COR-L47 (cell line): ENCODE measurements at places on chromosomes 6 and 20.

DNA sequence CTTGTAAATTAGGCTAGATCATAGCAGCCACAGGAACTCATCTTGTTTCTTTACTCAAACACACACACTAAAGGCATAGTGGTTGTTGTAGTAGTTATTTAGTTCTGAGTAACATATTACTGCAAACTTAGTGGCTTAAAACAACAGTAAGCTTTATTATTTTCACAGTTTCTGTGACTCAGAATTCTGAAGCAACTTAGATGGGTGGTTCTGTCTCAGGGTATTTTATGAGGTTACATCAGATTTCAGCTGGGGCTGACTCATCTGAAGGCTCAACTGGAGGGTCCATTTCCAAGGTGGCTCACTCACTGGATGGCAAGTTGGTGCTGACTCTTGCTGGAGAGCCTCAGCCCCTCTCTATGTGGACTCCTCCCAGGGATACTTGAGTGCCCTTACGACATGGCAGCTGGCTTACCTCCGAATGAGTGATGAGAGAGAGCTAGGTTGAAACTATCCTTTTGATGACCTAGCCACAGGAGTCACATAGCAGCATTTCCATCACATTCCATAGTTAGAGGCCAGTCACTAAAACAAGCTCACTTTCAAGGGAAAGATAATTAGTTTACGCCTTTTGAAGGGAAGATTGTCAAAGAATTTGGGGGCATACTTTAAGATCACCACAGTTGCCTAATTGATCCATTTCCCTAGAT is 136.5 kb upstream of the PRND start:
- DNase-seq = no peak

GRCh38 chr20:21259346-21259745 is 43.8 kb upstream of the XRN2 start:
- no peak for DNase-seq

GRCh38 chr20:49698477-49698876 is 15.2 kb downstream of the B4GALT5 start:
- no peak for DNase-seq

GRCh38 chr20:62918147-62918546 is 8.2 kb downstream of the DIDO1 start:
- no peak for DNase-seq

DNA sequence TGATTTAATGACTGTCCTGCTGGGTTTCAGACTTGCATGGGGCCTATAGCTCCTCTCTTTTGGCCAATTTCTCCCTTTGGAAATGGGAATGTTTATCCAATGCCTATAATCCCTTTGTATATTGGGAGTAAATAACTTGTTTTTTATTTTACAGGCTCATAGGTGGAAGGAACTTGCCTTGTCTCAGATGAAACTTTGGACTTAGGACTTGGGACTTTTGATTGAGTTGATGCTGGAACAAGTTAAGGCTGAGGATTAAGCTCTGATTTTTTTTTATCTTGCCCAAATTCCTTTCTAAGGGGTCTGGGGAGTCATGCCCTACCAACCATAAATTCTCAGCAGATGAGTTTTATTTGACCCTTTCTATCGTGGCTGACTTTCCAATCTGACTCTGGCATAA is 23.5 kb downstream of the WDR27 start:
- no peak for DNase-seq

GRCh38 chr20:6660441-6660840 is 107.0 kb upstream of the BMP2 start:
- no peak for DNase-seq

DNA sequence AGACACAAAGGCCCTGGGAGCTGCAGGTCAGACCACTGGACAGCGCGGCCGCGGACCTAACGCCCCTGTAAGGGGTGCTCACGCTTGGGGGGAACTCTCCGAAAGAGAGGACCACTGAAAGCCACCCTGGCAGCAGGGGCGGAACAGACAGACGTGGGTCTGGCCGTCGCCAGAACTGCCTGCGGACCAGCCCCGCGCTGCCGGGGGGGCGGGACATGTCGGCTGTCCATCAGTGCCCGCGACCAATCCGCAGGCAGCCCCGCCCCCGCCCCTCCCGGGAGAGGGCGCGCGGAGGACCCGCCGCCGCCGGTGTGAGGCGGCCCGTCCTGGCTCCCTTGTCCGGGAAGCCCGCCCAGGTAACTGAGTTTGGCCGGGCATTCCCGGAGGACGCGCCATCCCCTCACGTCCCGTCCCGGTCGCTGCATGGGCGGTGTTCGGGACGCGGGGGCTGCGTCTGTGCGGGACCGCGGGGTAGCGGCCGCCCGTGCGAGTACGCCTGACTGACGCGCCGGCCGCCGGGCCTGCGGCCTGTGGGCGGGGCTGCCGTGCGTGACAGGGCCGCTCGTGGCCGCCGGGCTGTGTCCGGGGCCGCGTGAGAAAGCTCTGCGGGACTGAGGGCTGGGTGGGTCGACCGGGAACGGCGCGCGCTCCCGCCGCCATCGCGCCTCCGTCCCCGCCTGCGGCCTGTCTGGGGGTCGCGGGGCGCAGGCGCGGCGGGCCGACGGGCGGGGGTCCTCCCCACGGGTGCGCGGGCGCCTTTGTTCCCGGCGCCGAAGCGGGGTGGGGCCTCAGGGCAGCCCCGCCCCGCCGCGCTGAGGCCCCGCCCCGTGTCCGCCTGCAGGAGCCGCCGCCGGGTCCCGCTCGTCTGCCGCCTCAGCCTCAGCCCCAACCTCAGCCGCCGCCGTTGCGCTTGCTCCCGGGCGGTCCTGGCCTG is at the start of gene PLCG1:
Gene PLCG1 (plus strand): TSS at position 864 of the 934 bp plus-strand sequence. CDS start 99 bp downstream, outside the sequence.
- peak; percentile 80 for DNase-seq

- no peak for DNase-seq
Observed at GRCh38 chr6:108585921-108586536, 25.3 kb downstream of the FOXO3 start.

DNA sequence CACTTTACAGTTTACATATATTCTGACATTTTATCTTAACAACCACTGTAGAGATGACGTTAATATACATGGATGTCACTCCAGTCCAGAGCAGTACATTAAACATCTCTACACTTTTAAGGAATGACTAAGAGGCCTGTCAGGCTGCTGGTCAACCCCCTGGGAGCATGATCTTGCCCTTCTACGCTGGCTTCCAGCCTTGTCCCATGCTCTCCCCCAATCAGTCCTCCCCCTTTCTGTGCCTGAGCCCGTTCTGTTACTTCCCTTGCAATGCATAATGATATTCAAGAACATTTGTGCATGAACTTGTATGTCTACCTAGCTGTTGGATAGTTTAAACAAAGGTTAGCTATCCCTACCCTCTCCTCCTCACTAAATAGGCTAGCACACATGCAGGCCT is 40.5 kb upstream of the PLCB4 start:
- no peak for DNase-seq

DNA sequence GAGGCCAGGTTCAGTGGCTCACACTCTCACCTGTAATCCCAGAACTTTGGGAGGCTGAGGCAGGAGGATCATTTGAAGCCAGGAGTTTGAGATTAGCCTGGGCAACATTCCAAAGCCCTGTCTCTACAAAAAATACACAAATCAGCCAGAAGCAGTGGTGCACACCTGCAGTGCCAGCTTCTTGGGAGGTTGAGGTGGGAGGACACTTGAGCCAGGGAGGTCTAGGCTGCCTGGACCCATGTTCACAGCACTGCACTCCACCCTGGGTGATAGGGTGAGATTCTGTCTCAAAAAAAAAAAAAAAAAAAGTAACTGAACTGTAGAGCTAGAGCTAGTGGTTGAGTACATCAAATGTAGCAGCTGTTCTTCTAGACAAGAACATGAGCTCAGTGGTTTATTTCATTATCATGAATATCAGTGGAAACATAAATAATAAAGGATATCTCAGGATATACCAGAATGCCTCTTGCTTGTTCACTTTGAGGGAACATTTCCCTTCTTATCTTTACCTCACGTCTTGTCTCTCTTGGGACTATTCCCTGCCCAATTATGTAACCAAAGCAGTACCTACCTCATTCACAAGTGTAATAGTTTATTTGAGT is 17.6 kb downstream of the NANP start:
- DNase-seq = no peak

GRCh38 chr6:35842381-35842780 is 37.2 kb downstream of the LHFPL5 start:
- DNase-seq = no peak

- DNase-seq = no peak
Observed at GRCh38 chr6:101613556-101613955, 220.0 kb downstream of the GRIK2 start.

DNA sequence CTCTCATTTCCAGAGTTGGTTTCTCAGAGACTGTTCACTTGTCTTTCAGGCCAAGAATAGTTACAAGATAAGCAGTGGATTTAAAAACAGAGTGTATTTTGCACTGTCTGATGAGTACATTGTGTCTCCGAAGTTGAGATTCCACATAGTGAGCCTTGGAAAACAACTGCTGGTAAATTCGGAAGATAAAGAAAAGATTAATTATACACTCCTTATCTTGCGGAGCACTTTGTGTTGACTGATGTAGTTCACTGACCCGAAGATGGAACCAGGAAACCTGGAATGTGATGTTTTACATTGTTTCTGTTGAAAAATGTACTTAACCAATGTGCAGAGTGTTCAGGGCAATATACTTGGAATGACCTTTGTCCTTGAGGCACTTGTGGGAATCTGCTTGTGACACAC is 51.0 kb downstream of the ANKS1A start:
- no peak for DNase-seq

DNA sequence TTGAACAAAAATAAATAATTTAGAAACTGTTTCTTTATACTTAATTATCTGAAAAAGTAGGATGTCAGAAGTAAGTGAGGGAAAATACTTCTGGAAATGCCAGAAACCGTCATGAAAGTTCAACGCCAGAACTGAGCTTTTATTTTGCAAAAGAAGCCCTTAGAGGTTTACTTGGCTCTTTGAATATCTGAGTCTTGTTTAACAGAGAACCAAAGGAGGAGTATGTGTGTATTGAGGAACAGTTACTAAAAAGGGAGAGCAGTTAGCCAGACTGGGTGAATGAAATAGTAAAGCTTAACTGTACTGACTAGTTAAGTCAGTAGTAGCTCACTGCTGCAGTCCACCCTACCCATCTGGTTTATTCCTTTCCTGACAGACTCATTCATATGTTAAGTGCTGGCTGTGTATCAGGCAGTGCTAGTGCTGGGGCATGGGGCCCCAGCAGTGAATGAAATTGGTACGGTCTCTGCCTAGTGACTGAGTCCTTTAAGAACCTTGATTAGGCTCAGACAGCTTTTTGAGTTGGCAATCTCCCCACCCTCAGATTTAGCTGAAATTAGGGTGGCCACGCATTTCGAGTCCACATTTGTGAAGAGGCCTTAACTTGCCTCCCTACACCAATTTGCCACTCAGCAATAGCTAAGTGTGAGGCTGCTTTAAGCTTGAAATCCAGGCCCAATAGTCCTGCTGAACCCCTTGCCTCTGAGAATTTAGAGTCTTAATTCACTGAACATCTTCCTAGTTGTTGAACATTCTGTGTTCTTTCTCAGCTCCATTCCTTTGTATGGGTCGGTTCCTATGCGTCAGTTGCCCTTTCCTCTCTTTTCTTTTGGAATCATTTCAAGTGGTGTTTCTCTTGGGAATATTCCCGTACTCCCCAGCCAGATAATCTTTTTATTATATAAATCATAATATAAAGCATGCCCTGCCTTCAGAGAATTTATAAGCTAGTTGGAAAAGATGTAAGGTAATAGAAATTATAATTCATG is 20.2 kb downstream of the MAP3K4 start:
- no peak for DNase-seq

DNA sequence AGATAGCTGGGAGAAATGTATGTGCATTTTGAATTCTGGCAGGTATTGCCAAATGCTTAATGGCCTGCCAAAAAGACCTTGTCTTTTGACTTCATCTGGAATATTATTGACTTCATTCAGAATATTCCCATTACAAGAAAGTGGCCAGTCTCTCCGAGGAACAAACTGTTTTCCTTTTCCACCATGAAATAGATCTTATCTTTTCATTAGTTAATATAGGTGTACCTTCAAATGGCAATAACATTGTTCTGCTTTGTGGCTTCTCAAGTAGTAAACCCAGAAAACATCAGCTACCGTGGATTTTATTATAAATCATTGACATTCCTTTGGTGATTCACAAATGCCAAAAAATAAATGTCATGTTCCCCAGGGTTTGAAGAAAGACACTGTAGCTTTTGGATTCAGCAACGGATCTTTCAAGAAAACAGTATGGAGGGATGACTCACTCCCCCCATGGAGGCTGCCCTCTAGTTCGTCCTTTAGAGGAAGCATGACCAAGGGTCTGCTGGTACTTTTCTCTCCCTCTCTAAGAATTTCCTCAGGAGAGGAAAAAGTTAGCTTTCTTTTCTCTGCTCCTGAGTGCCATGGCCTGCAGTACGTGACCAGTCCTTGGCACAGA is 1.1 kb upstream of the RNF182 start:
- DNase-seq = no peak

GRCh38 chr6:138176652-138177232 is 15.0 kb downstream of the ARFGEF3 start:
- DNase-seq = no peak

DNA sequence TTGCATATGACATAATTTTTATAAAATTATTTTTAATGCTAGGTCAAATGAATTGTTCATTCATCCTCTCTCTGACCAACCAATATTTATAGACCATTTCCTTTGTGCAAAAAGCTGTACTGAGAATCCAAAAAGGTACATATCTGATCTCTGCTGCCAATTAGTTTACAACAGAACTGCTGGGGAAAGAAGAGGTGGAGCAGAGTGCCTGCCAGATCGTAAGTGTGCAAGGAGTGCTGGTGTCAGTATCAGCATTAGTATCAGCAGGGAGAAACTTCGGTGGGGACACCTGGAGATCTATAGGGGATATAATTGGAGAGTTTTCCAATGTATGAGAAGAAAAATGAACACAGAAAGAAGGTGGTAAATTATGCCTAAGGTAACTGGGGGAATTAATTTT is 63.3 kb upstream of the ASF1A start:
- DNase-seq = no peak

DNA sequence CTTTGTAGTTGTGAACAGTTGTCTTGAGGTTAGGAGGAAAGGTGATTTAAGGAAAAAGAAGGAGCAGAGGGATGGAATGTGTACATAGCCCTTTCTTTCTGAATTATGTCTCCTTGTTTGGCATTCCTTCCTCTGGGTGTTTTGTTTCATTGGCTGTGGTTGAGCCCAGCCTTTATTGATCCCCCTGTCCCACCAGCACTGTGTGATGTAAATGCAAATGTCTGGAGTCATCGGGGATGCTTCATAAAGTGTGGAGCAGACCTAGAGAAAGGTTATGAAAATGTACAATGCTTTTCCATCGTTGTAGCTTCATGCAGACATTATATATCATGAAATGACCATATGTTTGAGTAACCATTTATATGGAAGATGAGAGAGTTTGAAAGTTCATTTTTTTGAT is 164.5 kb downstream of the PLCB1 start:
- no peak for DNase-seq

- DNase-seq = no peak
Observed at GRCh38 chr6:37876843-37877242, 57.3 kb downstream of the ZFAND3 start.

GRCh38 chr6:134171517-134171916 is 119.1 kb upstream of the SLC2A12 start:
- DNase-seq = no peak

GRCh38 chr6:170032706-170033309 is 258.1 kb downstream of the DLL1 start:
- no peak for DNase-seq

GRCh38 chr6:11869672-11870340 is 91.2 kb upstream of the ADTRP start:
- DNase-seq = no peak
